T-cell (primary cell): ENCODE measurements at places on chromosomes 5 and 9.

DNA sequence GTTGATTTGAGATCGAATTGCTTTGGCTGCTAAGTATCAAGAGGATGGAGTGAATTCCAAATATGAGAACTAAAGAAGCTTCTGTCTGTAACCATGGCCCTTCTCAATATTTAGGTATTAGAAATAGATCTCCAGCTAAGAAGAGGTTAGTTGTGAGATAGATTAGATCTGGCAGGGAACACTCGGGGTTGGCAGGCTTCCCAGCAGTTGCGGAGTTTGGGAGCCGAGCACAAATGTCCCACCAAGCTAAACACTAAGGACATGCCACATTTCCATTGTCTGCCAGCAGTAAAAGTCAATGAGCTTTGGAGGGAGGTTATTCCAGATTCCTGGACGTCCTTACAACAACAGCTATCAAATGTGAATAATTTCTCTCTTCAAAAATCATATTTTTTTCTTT lies 85.8 kb downstream of the TAF11L14 start:
- DNase-seq, result no peak

- no peak for DNase-seq
Measured at GRCh38 chr5:57082441-57083067, 91.3 kb upstream of the GPBP1 start.

- no peak for DNase-seq
Measured at GRCh38 chr5:6498968-6499367, 50.3 kb downstream of the UBE2QL1 start.

DNA sequence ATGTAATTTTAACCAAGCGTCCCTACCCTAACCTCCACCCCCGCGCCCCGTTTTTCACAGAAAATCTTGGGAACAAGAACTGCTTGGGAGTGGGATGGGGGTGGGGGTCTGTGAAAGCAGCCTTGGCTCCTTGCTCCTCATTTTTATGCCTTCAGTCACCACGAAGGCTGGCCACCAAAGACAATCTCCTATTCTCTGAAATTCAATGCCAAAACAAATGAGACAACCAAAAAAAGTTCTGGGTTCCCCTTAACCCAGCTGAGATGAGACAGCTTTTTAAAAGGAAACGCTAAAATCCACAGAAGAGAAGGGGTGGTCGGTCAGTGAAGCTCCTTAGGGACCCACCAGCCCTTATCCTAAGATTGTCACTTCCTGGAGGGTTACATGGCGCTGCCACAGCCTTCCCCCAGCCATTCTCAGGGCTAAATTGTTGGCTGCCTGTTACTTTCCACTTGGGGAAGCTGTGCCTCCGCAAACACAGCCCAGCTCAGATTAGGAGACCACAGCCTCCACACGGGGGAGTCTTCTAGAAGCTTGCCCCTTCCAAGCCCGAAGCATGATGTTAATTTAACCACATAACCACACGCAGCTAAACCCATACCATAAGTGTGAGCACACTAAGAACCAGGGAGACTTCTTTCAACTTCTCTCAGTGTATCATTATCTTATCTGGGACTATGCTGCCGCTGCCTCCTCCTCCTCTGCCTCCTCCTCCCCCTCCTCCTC lies 136.3 kb downstream of the FOXD1 start:
- peak; percentile 7 for DNase-seq

DNA sequence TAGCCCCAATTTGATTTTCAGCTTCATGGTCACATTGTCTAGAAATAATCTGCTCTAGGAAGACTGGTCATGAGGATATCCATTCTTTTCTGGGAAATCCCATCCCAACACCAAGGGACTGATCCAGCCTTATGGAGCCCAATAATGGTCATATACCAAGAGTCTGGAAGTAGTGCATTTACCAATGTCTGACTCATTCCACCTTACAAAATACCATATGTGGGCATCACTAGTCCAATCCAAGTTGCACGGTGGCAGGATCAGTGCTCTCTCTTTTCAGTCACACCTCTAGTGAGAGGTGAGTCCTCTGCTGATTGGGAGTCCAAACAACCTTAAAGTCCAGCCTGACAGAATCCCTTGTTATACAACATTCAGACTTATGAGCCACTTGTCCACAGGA lies 73.7 kb downstream of the FEM1C start:
- no peak for DNase-seq

- DNase-seq, result no peak
Measured at GRCh38 chr9:77554586-77555105, 93.5 kb downstream of the GNA14 start.

DNA sequence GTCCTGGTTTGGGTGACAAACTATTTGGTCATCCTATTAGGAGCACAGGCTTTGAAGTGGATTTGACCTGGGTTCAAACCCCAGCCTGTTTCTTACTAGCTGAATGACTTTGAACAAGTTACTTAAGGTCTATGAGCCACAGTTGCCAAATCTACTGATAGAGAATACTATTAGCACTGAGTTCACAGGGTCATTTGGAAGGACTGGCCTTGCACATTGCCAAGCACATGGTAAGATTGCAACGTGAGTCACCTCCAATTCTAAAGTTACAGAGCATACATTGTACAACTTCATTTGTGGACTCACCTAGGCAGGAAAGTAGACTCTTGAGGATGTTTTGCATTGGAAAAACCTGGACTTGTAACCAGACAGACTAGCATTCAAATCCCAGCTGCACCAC lies 38.9 kb downstream of the MFAP3 start:
- no peak for DNase-seq

- DNase-seq, result peak; percentile 72
Measured at GRCh38 chr9:129990269-129991010, 52.5 kb downstream of the FNBP1 start.

- no peak for DNase-seq
Measured at GRCh38 chr9:109473329-109473728, 24.8 kb downstream of the PTPN3 start.

DNA sequence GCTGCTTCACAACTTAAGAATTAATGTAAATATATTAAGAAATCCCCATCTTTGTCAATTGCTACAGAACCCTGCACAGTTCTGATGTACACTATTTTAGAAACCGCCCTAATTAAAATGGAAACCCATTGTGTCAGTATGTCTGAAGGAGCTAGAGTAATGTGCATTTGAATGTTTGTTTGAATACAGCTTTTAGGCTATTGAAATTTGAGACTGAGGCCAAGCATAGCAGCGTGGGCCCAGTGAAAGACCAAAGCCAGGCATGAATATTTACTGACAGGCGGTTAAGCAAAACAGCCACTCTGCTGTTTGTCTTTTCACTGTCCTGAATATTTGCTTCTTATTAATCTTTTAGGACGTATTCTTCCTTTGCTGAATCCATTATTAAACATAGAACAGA lies 252.3 kb downstream of the IZUMO3 start:
- DNase-seq, result no peak

DNA sequence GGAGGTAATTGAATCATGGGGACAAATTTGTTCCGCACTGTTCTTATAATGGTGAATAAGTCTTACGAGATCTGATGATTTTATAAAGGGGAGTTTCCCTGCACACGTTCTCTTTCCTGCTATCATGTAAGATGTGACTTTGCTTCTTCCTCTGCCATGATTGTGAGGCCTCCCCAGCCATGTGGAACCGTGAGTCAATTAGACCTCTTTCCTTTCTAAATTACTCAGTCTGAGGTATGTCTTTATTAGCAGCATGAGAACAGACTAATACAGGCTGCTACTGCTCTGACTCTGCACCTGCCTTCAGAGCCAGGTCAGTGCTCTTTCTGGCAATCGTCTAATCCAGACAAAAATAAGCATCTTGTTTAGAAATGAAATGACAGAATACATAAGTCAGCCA lies 479.2 kb upstream of the TUSC1 start:
- DNase-seq, result no peak

DNA sequence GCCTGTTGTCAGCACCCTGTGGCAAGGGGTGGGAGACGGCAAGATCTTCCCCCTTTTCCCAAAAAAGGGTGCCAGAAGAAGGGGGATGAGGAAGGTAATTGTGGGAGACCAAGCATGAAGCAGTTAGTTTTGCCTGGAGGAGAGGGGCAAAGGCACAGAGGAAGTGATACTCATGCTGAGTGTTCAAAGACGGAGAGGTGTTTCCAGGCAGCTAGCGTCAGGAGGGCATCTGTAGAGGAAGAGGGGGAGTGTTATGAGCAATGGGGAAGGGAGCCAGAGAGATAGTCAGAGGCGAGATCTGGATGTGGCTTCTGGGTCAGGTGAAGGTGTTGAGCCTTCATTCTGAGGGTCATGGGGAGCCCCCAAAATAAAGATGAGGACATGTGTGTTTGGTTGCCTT lies 26.9 kb upstream of the ADAM19 start:
- DNase-seq, result no peak

- no peak for DNase-seq
Measured at GRCh38 chr5:145682197-145682899, 152.8 kb downstream of the PRELID2 start.

- DNase-seq, result no peak
Measured at GRCh38 chr9:76905791-76906646, at the start of gene PRUNE2. PRUNE2 (minus strand) TSS chr9:76906114; CDS start chr9:76905963, 151 bp downstream.

DNA sequence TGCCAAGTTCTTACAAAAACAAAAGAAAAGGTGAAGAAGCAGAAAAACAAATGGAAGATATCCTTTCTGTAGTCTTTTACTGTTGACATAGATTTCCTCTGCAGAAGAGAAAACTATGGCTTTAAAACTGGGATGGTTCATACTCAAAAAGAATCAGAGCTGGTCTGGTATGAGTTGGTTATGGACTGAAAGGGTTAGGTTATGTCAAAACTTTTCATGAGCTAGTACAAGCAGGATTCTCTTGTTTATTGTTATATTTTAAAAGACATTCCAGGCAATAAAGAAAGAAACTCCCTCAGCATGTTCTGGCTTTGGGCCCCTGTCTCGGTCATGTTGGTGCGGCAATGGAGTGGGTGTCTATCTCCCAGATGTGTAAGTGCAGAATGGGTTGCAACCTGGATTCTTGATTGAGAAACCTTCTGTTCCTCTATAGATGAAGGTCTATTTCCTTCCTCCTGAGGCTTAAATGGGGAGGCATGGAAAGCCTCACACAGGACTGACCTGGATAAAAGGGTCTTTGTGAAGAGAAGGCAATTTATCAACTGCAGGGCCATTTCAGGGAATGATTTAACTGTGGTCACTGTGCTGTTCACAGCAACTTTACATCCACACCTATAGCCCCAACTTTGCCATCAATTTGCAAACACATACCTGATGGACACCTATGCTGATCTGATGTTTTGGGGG lies 209.6 kb upstream of the TNC start:
- DNase-seq, result no peak

GRCh38 chr5:173612948-173613347 lies 3.5 kb downstream of the BOD1 start:
- no peak for DNase-seq

DNA sequence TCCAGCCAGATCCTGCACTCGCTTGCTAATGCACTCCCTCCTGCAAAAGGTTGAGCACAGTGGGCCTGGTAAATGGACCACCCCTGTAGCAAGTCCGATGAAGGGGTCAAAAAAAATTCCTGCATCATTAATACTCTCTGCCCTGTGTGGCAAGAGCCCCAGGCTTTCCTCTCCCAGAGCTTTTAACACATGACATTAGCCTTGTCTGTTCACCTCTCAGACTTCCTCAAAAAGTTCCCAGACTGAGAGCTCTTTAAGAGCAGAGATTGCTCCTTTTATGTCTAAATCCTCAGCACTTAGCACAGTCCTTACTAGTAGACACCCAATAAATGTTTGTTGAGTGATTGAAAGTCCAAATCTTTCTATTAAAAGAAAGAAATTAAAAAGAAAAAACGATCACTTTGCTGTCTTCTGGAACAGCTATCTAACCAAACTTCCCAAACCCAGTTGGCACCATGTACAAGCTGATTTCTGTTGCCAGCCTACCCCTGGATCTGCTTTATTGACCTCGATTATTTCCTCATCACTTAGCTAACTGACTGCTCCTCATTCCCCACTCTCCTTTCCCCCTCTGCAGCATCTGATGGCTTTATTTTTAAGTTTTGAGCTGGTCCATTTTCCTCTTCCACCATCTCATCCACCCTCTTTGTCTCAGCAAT lies 209.8 kb downstream of the ENC1 start:
- no peak for DNase-seq

GRCh38 chr5:100313657-100314056 lies 221.5 kb upstream of the FAM174A start:
- DNase-seq, result no peak

GRCh38 chr5:60334281-60334713 lies 365.7 kb downstream of the DEPDC1B start:
- no peak for DNase-seq

- DNase-seq, result no peak
Measured at GRCh38 chr9:127776924-127777289, 1.6 kb downstream of the SH2D3C start.

- no peak for DNase-seq
Measured at GRCh38 chr9:32584784-32585183, 11.8 kb upstream of the NDUFB6 start.

GRCh38 chr9:16521868-16522411 lies 348.5 kb downstream of the BNC2 start:
- no peak for DNase-seq

DNA sequence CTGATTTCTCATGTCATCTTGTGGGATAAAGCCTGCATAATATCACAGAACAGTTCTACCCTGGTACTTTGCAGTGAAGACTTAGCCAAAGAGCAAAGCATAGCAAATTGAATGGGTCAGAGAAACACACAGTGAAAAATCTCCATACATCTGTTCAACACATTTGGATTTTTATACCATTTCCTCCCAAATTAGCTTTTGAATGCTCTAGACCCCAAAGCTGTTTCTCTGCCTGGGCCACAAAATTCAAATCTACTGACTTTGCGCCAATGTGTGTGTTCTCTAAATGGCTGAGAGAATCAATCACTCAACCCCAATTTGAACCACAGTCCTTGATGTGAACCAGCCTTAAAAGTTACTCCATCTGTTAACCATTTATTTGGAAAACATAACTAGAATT lies 236.9 kb upstream of the NFIL3 start:
- DNase-seq, result no peak

DNA sequence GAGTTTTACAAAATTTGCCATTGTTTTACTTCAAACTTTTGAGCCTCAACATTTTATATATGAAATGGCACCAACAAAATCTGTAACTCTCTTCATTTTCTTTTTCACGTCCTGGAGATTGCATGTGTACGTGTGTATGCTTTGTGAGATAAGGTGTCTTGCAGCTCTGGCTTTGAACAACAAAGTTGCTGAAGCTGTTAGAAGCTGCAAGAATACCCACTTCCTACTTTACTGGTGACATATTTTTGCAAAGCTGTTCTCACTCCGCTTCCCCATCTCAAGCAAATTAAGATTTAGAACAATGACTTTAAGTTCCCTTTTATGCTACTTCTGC lies 41.8 kb downstream of the FYB1 start:
- no peak for DNase-seq

DNA sequence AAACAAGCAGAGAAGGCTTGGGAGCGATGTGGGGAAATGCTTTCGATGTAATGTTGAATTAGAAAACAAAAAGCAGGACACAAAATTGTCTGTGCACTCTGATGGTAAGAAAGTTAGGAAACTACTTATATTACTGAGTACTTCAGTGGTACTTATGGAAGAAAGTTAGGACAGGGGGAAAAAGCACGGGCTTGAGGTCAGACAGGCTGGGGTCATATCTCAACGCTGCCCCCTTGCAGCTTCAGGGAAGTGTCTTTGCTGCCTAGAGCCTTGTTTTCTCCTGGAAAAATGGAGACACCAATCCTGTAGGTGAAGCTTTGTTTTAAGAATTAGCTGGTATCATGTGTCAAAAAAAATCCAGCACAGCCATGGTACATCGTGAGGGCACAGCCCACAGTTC lies 23.0 kb downstream of the NEURL1B start:
- no peak for DNase-seq

- no peak for DNase-seq
Measured at GRCh38 chr9:112552229-112553056, 65.8 kb downstream of the KIAA1958 start.
